ENCODE measurements at places on chromosomes 1 and 21. TPM values are rescaled to one million over a fixed set of nuclear protein-coding genes. Genes with fewer than 3 reads are reported as not detected.

DNA sequence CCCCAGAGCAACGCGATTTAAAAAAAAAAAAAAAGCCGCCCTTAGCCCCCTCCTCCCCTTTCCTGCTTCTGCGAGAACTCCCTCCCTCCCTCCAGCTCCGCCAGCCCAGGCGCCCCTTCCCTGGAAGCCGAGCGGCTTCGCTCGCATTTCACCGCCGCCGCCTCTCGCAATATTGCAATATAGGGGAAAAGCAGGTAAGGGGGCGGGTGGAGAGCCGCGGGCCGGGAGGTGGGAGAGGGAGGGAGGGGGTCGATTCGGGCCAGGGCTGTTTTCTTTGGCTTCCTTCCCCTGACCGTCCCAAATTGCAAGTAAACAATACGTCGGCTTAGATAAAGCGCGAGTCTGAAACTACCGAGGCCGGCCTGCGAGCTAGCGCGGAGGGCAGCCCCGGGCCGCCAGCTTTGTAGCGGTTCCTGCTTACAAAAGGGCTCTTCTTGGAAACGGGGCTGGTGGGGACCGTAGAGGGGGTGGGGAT, 408 bp downstream of the LMO4 start:
- DNase-seq, result peak; percentile 42

GRCh38 chr21:27808923-27809322, 842.0 kb upstream of the ADAMTS5 start:
- DNase-seq, result no peak

DNA sequence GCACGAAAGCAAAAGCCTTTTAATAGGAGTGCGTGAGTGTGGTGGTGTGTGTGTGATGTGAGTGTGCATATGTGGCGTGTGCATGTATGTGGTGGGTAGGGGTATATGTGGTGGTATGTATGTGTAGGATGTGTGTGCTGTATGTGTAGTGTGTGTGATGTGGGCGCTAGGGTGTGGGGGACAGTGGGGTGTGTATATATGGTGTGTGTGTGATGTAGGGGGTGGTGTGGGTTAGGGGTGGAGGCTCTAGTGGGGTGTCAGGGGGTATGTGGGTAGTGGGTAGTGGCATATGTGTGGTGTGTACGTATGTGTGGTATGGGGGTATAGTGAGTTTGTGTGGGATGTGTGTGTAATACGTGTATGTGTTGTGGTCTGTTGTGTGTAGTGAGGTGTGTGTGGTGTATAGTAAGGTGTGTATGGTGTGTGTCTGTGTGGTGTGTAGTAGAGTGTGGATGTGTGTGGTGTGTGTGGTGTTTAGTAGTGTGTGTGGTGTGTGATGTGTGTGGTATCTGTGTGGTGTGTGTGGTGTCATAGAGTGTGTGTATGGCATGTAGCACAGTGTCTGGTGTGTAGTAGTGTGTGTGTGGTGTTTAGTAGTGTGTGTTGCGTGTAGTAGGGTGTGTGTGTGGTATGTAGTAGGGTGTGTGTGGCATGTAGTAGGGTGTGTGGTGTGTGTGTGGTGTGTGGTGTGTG, 86.0 kb downstream of the SYT2 start:
- no peak for DNase-seq

DNA sequence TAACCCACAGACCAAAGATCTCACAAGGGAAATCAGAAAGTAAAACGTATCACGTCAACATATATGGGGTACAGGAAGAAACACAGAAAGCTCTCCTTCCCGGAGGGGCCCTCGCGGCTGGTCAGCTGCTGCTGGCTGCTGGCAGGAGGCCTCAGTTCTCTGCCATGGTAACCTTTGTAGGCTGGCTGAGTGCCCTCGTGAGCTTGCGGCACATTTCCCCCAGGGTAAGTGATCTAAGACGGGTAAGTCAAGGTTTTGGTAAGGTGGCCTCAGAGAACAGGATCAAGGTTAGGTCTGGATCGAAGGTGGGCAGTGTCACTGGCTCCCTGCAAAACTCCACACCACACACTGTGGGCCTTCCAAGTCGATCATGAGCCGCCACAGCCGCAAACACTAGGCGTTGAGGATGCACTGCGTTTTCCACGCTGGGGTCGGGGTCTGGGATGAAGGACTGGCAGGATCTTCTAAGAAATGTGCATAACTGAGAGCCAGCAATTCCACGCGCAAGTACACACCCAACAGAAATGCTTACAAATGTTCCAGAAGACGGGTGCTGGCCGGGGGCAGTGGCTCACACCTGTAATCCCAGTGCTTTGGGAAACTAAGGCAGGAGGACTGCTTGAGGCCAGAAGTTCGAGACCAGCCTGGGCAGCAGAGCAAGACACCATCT, 33.9 kb downstream of the WDR4 start:
- DNase-seq, result no peak

DNA sequence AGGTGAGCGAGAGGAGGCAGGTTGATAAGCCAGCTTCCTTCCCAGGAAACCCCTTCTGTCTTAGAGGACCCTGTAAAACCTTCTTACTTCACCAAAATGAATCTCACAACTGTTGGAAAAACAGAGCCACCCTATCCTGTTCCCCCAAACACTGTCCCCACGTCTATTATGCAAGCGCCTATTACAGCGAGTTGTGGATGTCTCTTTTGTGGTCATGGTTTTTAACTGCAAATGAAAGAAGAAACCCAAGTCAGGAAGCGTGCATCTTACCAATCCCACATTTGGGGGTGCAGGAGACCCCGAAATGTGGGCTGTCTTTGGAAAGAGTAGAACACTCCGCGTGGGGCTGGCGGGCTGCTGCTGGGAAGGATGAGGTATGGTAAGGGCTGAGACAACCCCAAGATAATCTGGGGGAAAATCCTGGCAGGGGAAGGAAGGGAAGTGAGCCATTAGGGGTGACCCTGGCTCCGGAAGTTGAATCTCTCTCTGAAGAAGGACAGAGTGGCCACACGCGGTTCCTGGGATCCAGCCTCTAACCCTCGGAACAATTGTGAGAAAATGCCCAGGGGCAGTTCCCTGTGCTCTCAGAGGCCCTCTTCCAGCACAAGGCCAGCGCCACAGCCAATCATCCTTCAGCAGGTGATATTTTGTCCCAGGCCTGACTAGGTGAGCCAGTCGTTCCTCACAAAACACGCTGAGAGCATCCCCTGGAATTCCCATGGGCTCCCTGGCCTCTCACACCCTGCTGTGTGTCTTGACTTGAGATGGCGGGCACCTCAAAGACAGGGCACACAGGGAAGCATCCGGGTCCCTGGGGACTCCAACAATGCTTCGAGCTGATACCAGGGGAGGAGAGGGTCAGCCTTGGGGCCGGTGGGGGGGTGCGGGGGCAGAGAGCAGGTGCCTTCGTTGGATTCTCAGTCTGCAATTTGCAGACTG, 168.5 kb upstream of the IRF2BP2 start:
- no peak for DNase-seq

DNA sequence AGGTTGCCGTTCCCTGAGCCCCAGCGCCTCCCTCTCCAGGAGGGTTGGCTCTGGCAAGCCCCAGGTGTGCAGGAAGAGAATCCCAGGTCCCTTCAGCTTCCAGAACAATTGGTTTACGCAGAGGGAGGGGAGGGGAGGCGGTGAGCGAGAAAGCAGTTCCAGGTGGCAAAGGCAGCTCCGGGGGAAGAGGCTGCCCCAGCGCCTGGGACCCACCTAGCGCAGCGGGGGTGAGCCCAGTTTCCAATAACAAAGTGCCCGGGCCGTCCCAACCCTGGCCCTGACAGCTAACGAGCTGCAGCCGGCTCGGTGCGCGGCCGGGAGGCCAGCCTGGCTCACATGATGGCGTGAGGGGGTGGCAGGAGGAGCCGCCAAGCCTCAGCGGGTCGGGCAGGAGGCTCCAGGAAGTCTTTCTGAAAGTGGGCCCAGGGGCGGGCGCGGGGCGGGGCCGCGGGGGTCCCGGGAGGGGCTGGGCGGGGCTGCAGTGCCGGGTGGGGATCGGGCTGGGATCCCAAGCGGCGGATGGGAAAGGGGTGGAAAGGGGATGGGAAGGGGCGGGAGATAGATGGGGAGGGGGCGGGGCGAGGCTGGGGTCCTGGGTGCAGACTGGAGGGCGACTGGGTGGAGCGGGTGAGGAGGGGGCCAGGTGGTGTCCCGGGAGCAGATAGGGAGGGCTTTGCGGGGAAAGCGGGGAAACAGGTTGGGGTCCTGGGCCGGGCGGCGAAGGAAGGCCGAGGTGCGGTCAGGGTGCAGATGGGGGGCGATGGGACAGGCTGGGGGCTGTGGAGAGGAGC, 22.8 kb downstream of the DHRS3 start:
- peak; percentile 48 for DNase-seq

DNA sequence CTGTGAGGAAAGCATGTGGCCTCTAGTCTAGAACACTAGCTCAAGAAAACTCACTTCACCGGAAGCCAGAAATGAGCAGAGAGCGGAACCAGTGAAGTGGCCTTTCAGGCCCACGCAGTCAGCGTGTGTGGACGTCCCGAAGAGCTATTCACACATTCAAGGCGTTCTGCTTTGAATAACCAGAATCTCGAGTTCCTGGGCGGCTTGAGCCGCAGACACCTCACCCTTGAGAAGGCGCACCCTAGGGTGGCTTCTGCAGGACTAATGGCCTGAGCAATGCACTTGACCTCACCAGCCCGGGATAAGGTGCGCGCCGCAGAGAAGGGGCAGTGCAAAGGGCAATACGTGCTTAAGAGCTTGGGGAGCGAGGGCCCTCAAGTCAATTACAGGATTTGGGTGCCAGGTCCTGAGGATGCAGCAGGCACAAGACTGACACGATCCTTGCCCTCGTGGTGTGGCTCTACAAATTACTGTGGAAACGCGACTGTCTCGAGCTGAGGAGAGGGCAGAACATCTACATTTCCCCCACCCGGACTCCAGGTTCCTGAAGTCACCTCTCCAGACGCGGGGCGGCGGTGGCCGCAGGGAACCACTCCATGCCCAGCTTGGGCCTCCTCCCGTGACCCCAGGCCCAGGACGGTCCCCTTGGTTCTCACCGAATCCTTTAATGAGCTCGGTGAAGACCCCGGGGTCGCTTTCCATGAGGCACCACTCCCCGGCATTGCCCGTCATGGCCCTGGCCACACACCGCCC, 455 bp downstream of the UCHL5 start:
- DNase-seq, result peak; percentile 69

- no peak for DNase-seq
Observed at GRCh38 chr21:32114419-32115035, 164.3 kb downstream of the MIS18A start.

GRCh38 chr1:29650476-29650875, 414.2 kb downstream of the PTPRU start:
- DNase-seq, result no peak

GRCh38 chr1:207069858-207070506, 16.9 kb downstream of the PFKFB2 start:
- no peak for DNase-seq

DNA sequence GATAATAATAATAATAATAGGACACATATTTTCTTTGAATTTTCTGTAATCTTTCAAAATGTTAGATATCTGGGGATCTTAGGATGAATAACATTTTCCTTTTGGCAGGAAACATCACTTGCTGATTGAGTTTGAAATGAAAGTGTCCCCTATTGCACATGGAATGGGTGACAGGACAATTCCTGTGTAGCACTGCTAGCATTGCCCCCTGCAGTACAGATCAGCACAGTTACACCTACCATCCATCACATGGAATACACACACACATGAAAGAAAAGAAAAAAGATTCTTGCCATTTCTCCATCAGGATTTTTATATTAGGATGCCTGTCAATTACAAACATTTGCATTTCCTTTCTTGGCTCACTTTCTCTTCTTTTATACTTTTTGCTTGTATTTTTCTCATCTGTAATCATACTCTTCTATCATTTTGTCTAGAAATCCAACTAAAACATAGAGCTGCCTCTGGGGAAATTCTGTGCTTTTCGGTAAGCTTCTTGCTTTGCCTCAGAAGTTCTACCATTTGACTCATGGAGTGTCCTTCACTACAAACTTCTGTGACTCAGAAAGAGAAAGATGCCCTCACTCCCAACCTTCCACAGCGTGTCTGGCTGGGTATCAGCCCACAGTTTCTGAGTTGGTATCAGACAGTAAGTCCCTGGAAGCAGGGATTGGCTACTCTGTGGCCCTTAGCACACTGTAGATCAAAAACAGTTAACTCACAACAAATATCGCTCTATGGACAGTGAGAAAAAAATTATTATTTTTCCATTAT, 641.2 kb downstream of the PTPRC start:
- no peak for DNase-seq

DNA sequence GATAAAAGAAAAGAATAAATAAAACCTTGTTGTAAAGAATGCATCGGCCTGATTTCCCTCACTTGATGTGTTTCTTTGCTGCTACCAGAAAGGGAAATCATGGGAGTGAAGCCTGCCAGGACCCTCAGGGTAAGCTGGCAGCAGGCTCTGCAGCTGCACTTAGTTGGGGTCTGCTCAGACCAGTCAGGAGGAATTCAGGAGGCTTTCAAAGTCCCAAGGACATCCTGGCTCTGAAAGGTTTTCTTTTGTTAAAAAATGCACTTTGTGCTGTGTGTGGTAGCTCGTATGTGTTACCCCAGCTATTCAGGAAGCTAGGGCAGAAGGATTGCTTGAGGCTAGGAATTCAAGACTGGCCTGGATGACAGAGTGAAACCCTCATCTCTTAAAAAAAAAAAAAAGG, 254.8 kb downstream of the ZNF648 start:
- DNase-seq, result no peak

- DNase-seq, result peak; percentile 63
Observed at GRCh38 chr1:21175670-21176581, 771 bp downstream of the EIF4G3 start.

DNA sequence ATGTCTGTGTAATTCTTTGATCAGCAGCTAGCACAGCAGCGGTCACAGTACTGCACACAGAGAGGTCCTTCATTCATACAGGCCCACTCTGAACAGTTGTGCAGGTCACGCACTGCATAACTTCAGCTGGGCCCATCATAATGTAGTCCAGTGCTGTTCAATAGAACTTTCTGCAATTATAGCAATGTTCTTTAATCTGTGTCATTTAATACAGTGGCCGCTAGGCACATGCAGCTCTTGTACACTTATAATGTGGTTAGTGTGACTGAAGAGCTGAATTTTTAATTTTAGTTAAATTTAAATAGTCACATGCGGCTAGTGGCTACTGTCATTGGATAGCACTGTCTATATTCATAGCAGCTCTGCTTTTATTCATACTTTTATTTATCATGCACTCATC, 48.7 kb upstream of the NFASC start:
- no peak for DNase-seq

GRCh38 chr1:111503585-111504060, at the start of the genes ADORA3 and TMIGD3:
Gene ADORA3, minus strand, starts transcription at chr1:111503633. Its CDS starts 279 bp downstream, at chr1:111503354.
Gene TMIGD3, minus strand, starts transcription at chr1:111503633. Its CDS starts 279 bp downstream, at chr1:111503354.
- no peak for DNase-seq

RBM8A gene
- 204 TPM for total RNA-seq

CLIC6 gene
- total RNA-seq, result not detected

SPRR2A gene
- total RNA-seq, result not detected

KIRREL1 gene
- total RNA-seq, result not detected

CRYBG2 gene
- 3.2 TPM for total RNA-seq

LCE1C gene
- not detected for total RNA-seq

VPS26C gene
- 84.7 TPM for total RNA-seq

RAB3GAP2 gene
- 51.5 TPM for total RNA-seq

ALPL gene
- total RNA-seq, result not detected

MOV10 gene
- total RNA-seq, result 119 TPM

ARHGAP30 gene
- 272 TPM for total RNA-seq

SLC9C2 gene
- not detected for total RNA-seq

TMEM269 gene
- 0.33 TPM for total RNA-seq

PDPN gene
- total RNA-seq, result not detected

LELP1 gene
- total RNA-seq, result not detected

FCGR3A gene
- 892 TPM for total RNA-seq

AADACL3 gene
- total RNA-seq, result not detected

UBL4B gene
- total RNA-seq, result not detected
